Fibroblast of lung (primary cell): ENCODE measurements at places on chromosomes 2 and 18.

- no peak overlapping the region for H3K27ac ChIP-seq
- no peaks in the 10 kb centered on the region for H3K4me1 ChIP-seq
- no peaks in the 10 kb centered on the region for H3K36me3 ChIP-seq
- no peak overlapping the region for H3K4me3 ChIP-seq
- DNase-seq, result no peak
These were observed 1383.8 kb upstream of the ACVR2A start for GRCh38 chr2:146461068-146461467.

GRCh38 chr2:28129955-28130695 is 239.6 kb downstream of the BABAM2 start:
- peaks cover 2% of the 10 kb centered on the region for H3K4me1 ChIP-seq
- H3K36me3 ChIP-seq, result no peaks in the 10 kb centered on the region
- H3K27ac ChIP-seq, result no peak overlapping the region
- peak; percentile 86 for DNase-seq
- no peak overlapping the region for H3K4me3 ChIP-seq

GRCh38 chr2:180125245-180125962 is 118.3 kb upstream of the CWC22 start:
- no peak overlapping the region for H3K27ac ChIP-seq
- H3K27me3 ChIP-seq, result no peaks in the 10 kb centered on the region
- DNase-seq, result peak; percentile 98
- H3K4me1 ChIP-seq, result peaks cover 10% of the 10 kb centered on the region

DNA sequence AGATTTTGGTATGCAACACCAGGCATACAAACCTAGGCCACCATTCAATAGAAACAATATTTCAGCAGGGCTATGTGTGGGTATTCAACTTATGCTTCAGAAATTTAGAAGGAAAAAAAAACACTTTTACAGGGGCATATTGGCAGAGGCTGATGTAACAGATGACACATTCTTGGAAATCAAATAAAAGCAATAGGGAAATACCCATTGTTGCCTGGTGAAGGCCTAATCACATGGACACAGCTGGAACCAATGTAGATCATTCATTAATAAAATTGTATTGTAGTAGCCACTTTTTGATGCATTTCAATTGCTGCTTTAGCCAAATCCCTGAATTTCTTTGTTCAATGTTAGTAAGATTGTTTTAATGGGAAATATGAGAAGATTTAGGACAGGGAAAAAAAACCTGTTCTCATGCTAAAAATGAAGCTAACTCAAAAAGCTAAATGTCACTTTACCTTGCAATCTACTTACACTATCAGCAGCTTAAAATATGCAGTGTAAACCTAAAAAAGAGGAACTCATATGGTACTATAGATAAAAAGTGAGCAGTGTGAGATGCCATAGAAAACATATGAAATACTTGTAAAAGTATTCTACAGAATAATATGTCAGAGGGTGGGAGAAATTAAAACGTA is 289.4 kb downstream of the ZEB2 start:
- H3K4me3 ChIP-seq, result no peak overlapping the region
- H3K36me3 ChIP-seq, result no peaks in the 10 kb centered on the region
- peak; percentile 75 for DNase-seq
- no peaks in the 10 kb centered on the region for H3K27me3 ChIP-seq
- H3K4me1 ChIP-seq, result no peaks in the 10 kb centered on the region
- no peak overlapping the region for H3K27ac ChIP-seq

DNA sequence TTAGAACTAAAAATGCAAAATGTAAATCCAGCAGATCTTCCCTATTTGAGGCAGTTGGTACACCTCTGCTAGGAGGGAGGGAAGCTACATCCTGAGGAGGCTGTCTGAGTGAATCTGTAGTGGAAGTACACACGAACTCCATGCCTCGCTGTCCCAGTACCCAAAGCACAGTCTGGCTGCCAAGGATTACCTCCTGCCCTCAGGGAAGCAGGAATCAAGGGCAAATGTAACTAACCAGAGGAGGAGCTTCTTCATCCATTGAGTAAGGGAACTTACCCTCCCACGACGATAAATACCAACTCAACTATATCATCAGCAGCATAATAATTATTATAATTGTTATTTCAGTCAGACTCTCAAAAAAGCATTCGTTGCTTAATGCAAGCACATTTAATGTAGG is 2.1 kb downstream of the DHRS9 start:
- no peaks in the 10 kb centered on the region for H3K27me3 ChIP-seq
- DNase-seq, result no peak
- no peak overlapping the region for H3K4me3 ChIP-seq
- H3K27ac ChIP-seq, result no peak overlapping the region

DNA sequence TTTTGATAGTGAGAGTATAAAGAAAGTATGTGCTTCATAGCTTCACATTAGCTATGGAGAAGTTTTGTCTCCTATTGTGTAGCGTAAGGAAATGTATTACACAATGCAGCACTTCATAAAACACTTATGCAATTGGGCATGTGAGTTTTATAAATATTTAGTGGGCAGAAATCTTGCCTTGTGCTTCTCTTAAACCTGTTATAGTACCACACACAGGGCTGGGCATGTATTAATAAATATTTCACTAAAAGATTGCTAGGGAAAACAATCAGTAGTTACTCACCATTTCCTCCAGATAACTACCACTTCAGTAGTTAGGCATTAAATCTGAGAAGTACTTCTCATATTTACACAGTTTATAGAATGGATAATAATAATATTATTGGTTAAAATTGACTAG is 1080.8 kb upstream of the PIK3C3 start:
- no peaks in the 10 kb centered on the region for H3K27me3 ChIP-seq
- no peaks in the 10 kb centered on the region for H3K4me1 ChIP-seq
- no peak overlapping the region for H3K27ac ChIP-seq

DNA sequence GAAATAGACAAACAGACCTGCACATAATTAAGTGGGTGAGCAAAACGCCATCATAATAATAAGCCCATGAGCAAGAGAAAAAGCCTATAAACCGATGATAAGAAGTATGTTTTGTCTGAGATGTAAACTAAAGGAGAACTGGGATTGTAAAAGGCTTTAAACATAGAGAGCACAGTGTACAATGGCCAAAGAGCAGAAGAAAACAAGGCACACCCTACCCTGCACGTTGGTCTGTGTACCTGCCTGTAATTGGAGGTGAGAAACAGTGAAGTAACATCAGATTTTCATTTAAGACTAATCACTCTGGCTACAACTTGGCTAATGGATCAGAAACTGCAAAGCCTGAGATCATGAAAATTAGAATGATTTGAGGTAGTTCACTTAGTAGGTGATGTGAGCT is 1094.7 kb upstream of the GYPC start:
- no peaks in the 10 kb centered on the region for H3K36me3 ChIP-seq
- no peak overlapping the region for H3K4me3 ChIP-seq

DNA sequence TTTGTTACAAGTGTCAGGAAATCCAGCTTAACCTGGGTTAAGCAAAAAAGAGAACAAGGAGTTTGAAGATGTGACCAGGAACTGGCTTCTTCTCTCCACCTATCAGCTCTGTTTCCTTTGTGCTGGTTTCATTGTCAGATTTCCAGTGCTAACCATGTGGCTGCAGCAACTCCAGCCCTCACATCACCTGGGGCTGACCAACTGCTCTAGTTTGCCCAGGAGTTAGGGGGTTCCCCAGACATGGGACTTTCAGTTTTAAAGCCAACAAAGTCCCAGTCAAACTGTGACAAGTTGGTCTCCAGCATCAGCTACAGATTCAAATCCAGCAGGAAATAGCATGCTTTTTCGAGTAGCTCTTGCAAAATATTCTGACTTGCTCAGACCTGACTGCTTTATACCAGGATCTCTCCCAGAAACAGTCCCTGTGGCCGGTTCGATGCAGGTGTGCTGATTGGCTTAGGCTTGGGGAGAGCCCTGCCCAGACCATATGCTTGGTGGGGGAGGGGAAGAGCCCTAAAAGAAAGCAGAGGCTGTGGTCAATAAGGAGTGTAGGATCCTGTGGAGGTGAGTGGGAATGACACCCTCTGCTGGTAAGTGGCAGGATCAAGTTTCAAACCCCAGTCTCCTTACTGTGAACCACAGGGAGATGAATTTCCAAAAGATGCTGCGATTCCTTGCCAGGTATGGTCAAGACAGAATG is 49.5 kb downstream of the KCNE4 start:
- peaks cover 10% of the 10 kb centered on the region for H3K4me1 ChIP-seq
- no peaks in the 10 kb centered on the region for H3K27me3 ChIP-seq
- H3K4me3 ChIP-seq, result no peak overlapping the region
- DNase-seq, result peak; percentile 40

DNA sequence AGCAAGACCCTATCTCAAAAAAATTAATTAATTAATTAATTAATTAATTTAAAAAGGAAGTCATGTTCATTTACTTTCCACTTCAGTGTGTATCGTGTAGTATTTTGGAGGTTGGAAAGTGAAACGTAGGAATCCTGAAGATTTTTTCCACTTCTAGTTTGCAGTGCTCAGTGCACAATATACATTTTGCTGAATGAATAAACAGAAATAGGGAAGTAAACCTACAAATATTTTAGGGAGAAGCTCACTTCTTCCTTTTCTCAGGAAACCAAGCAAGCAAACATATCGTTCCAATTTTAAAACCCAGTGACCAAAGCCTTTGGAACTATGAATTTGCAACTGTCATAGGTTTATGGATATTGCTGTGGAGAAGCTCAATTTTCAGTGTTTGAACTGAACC is 27.8 kb downstream of the SLC14A1 start:
- DNase-seq, result no peak
- peaks cover 4% of the 10 kb centered on the region for H3K4me1 ChIP-seq
- no peak overlapping the region for H3K4me3 ChIP-seq
- H3K27ac ChIP-seq, result no peak overlapping the region
- H3K36me3 ChIP-seq, result no peaks in the 10 kb centered on the region

DNA sequence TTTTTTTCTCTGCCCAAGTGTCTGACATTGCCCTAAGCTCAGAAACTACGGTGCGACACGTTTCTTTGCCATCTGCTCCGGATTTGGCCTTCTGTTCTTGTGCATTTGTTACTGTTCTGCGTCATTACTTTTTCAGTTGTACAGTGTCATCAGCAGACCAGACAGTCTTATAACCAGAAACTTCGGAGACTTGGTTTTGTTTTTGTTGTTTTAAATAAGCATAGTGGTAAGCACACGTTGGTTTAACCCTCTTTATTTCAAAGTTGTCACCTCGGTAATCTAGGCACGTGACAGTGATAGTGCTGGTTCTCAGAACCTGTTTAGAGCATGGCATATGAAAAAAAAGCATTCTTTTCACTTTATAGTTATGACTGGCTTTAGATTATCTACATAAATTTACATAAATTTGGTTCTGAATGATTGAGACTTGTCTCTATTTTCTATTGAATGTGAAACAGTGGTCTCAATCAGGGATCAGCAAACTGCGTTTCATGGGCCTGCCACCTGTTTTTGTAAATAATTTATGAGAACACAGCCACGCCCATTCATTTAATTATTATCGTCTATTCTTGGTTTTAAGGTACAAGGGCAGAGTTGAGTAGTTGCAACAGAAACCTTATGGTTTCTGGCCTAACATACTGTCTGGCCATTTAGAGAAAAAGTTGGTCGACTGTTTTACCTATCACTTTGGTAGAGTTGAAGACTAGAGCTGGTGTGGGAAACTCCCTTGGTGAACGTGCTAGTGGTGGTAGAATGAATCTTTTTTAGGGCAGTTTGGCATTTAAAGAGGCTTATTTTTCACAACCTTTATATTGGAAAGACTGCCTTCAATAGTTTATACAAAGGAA is 106.5 kb downstream of the ZNF532 start:
- no peak overlapping the region for H3K27ac ChIP-seq
- no peak for DNase-seq
- no peak overlapping the region for H3K4me3 ChIP-seq
- no peaks in the 10 kb centered on the region for H3K4me1 ChIP-seq
- no peaks in the 10 kb centered on the region for H3K36me3 ChIP-seq

DNA sequence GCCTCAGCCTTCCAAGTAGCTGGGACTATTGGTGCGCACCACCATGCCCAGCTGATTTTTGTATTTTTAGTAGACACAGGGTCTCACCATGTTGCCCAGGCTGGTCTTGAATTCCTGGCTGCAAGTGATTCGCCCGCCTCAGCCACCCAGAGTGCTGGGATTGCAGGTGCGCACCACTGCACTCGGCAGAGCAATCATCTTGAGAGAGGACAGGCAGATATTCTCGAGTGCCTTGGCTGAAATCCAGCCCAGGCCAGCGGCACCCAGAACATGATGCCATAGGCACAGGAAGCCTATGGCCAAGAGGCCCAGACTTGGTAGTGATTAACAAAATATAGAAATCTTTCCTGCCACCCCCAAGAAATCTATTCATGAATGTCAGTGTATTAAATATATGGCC is 58.0 kb upstream of the PEX13 start:
- no peak overlapping the region for H3K4me3 ChIP-seq
- no peak overlapping the region for H3K27ac ChIP-seq
- no peaks in the 10 kb centered on the region for H3K36me3 ChIP-seq
- no peaks in the 10 kb centered on the region for H3K4me1 ChIP-seq
- no peak for DNase-seq
- H3K27me3 ChIP-seq, result no peaks in the 10 kb centered on the region
